GM03348 (cell line): ENCODE measurements at places on chromosomes 11 and 22.

DNA sequence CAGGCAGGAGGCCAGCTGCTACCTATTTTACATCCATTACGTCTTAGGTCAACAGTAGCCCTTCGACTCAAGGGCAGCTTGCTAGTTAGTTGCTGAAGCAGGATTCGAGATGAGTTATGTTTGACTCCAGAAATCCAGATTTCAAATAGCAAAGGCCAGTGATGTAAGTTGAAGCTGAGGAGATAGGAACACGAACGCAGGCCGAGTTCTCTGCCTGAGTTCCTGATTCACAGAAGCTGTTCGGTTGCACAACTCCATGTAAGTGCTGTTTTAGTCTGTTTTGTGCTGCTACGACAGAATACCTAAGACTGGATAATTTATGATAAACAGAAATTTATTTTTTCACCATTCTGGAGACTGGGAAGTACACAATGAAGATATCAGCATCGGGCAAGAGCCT lies 111.2 kb downstream of the SLC1A2 start:
- DNase-seq = no peak

DNA sequence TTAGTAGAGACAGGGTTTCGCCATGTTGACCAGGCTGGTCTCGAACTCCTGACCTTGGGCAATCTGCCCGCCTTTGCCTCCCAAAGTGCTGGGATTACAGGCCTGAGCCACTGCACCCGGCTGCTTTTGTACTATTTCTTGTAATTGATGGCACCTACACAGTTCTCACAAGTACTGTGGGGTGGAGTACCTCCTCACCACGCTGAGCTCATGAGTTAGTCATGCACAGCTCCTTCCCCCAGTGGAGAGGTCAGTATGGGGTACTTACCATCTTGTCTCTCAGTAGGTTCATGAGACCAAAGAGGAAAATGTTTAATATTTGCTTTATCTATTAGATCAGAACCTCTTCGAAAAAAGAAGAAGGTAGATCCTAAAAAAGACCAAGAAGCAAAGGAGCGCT lies 2.1 kb downstream of the MRPL40 start:
- no peak for DNase-seq

DNA sequence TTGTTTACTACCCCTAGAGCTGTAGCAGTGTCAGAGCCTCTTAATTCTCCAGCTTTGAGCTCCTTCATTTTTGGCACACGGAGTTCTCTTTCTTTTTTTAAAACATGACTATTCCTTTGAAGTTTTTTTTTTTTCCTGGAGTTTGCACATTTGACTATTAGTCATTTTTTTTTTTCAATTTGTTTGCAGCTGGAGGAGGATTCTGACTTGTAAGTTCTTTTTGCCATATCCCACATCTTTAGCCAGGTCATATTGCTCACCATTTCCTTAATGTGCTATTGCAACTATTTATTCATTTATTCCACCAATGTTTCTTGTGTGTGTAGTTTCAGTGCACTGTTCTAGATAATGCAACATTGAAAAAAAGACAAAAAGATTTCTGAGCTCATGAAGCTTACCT lies 166.3 kb upstream of the ARHGAP20 start:
- DNase-seq = no peak

- DNase-seq = no peak
Observed at GRCh38 chr22:24845041-24845898, 39.3 kb downstream of the SGSM1 start.

GRCh38 chr11:130118636-130119387 lies 40.8 kb upstream of the ST14 start:
- DNase-seq = no peak

DNA sequence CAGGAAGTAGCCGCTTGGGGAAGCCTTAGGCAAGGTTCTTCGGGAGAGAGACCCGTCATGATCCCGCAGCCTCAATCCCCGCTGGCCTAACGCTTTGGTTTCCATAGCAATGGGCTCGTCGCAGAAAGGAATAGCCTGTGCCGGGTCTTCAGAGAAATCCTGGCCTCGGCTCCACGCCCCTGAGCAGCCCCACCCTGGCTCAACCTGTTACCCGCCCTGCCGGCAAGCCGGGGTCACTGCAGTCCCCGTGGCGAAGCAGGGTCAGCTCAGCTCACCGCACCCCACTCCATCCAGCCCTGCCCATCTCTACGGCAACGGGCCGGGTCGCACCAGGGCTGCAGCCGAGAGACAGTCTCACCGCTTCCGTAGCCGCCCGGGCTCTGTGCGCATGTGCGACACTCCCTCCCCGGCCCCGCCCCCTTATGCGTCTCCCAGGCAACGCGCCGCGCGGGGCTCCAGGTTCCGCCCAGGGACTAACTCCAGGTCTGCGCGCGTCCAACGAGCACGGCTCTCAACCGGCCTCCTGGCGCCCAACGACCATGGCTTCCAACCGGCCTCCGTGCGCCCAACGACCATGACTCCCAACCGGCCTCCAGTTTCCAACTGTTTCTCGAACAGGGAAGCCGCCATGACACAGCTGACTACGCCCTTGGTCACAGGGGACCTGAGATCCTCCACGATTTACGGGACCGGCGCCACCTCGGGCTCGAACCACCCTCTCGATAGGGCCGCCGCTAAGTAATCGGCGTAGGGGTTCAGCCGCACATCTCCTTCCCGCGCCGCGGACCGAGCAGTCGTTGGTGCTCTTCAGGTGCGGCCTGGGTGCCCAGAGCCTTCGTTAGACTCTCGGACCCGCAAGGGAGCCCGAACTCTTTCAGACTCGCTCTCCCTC lies at the start of gene DUSP18:
TSS of gene DUSP18 (minus strand) at position 382 of the 892 bp plus-strand sequence. CDS start 3,872 bp downstream, outside the sequence.
- peak; percentile 99 for DNase-seq

DNA sequence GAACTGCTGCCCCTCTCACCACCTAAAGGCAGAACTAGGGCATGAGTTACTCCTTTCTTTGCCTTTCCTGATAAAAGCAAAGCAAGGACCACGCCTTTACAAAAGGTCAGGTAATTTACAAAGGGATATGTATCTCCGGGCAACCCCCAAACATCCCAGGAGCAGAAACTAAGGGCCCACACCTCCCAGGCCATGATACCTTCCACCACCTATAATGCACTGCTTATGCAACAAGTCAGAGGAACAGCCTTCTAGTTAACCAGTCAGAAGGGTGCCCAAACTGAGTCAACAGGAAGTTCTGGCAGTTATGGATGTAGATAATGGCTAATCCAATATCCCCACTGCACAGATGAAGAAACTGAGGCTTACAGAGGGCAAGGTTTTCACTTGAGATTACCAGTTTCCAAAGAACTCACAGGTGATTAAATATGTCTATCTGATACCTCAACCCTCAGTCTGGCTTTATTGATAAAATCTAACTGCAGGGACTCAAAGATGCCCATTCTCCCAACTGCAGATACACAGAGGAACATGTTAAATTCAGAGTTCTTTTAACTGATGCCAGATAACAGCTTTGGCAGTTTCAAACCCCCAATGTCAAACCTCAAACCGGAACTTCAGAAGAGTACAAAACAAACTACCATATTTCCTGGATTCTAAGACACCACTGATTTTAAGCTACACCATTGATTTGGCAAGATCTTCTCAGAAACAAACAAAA lies 16.8 kb upstream of the CASTOR1 start:
- DNase-seq = no peak

GRCh38 chr11:118002010-118002540 lies 15.9 kb downstream of the IL10RA start:
- no peak for DNase-seq

DNA sequence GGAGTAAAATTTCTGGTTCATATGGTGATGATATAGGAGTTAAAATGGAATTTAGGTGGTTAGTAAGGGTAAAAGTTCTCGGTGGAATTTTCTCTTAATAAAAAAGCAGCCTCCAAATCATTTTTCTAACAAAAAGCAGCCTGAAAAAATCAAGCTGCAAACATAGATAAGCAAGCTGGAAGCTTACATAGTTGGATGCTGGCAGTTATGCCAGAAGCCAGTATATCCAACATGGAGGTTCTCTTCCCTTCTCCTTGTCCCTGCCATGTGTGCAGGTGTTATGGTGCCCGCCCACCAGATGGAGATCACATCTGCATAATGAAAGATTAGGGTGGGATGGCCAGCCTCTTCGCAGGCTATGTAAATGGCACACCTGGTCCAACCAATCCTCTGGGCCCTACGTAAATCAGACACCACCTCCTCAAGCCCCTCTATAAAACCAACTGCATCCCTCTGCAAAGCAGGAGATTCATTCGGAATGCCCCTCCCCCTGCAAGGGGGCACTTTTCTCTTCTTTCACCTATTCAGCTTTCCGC lies 22.4 kb downstream of the PIWIL3 start:
- no peak for DNase-seq
